ENCODE measurements at places on chromosomes 2 and 18.

DNA sequence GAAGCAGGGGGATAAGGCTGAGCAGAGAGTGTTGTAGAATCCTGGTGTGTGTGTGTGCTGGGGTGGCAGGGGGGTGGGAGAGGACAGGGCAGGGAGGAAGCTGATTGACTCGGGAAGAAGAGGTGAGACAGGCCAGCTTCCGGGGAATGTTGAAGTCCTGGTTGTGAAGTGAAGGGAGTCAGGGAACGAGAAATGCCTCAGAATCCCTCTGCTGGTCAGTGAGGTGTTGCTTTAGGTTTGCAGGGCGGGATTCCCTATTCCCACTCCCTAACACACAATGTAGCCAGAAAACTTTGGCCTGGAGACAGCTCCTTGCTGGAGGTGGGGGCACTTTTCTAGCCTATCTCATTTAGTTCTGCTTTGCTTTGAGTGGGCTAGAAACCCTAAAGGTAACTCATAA, 265.1 kb downstream of the HAUS1 start:
- no peak for DNase-seq

- DNase-seq: no peak
Measured at GRCh38 chr18:49020129-49020528, 69.4 kb upstream of the SMAD7 start.

- no peak for DNase-seq
Measured at GRCh38 chr2:198638577-198638976, 819.2 kb downstream of the SATB2 start.

GRCh38 chr2:48824116-48824515, 68.6 kb upstream of the LHCGR start:
- no peak for DNase-seq

DNA sequence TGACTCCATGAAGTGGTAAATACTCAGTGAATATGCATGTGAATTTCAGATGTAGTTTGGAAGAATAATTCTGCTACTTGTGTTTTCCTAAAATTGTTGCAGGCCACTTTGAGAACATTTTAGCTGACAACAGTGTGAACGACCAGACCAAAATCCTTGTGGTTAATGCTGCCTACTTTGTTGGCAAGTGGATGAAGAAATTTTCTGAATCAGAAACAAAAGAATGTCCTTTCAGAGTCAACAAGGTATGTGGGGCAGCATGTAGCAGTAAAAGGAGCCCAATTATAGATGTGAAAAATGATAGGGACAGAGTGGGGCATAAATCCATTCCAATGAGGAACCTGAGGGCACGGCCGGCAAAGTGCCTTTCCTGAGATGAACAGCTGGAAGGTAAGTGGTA, 16.1 kb downstream of the SERPINB5 start:
- DNase-seq: no peak

DNA sequence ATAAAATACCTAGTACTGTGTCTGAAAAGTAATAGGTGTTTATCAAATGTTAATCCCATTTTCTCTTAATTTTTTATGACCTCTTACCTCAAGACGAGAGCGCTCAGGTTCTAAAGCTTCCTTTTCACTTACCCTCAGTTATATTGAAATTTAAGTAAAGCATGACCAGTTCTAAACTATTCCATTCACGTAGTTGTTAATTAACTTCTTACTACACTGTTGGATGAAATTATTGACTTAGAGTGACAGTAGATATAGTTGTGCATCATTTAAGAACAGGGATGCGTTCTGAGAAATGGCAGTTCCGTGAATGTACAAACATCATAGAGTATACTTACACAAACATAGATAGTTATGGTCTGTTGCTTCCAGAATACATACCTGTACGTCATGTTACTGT, 20.1 kb upstream of the HTR2B start:
- DNase-seq: no peak

GRCh38 chr2:64602436-64602835, 51.3 kb downstream of the SERTAD2 start:
- no peak for DNase-seq

- no peak for DNase-seq
Measured at GRCh38 chr2:149741646-149742045, 154.1 kb upstream of the MMADHC start.

DNA sequence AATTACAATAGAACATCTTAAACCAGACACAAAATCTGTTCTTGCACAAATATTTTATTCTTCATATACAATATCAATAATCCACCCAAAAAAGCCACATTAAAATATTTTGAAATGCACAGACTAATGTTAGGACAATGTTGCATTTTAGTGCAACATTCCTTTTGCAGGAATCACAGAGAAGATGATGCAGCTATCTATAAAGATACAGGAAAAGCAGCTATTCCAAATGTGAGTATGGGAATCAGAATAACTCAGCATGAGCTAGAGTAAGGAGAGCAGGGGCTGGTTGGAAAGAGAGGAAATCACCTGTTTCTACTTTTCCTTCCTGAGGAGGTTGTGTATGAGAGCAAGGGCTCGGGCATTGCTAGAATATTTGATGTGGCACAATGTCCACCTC, 4.8 kb downstream of the C2orf66 start:
- no peak for DNase-seq

GRCh38 chr2:13558368-13558767, 841.6 kb downstream of the TRIB2 start:
- DNase-seq: no peak

DNA sequence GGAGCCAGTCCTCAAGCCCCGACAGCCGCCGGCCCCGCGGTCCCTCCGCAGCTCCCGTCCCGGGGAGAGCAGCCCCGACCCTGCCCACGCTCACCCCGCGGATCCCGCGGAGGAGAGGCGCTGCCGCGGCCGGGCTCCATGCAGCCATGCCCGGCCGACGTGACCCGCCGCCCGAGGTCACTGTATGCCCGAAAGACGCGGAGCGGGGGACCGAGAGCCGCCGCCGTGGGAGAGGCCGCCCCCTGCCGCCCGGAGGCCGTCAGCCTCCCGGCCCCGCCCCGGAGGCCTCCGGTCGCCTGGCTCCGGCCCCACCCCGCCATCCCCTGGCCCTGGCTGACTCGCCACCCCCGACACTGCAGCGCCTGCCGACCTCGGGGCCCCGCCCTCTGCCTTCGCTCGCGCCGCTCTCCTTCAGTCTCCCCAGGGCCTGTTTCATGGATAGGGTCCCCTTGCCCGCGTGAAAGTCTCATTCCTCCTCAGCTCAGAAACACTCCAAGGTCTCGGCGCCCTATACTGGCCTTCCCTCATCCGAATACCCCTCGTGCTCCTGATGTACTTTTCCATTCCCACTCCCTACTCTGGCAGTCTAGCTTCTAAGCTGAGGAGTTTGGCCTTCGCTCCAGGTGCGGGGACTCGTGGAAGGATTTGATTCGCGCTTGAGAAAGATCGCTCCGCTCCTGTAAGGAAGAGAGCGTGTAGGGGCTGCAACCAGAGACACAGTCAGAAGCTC, at the start of gene BOLA3:
BOLA3 (minus strand) TSS at position 186 of the 730 bp plus-strand sequence; CDS start at position 148, 38 bp downstream.
- DNase-seq: peak; percentile 76

DNA sequence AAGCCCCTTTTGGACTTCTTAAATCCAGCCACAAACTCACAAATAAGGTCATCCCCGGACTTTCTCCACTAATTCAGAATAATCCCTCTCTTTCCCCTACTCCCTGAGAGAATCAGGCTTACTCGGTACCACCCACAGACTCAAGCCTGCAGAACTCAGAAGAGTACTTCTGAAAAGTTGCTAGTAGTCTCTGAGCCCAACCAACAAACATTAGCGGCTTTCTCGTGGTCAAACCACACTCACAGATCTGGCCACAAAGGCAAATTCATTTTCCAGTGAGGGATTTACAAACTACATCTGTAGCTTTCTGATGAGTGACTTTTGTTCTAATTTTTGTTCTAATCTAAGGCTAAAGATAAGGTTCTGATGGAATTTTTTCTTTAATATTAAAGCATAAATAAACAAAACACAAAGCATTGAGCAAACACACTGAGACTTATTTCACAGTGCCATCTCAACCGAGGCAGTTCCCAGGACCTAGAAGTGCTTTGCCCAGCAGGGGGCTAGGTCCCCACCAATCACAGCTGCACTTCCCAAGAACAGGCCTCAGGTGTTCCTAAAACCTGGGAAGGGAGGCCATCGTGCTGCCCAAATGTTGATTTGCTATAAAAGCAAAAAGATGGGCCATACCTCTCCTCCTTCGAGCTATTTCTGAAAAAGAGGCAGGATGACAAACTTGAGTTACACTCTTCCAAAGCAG, 110.7 kb downstream of the COLEC12 start:
- no peak for DNase-seq

DNA sequence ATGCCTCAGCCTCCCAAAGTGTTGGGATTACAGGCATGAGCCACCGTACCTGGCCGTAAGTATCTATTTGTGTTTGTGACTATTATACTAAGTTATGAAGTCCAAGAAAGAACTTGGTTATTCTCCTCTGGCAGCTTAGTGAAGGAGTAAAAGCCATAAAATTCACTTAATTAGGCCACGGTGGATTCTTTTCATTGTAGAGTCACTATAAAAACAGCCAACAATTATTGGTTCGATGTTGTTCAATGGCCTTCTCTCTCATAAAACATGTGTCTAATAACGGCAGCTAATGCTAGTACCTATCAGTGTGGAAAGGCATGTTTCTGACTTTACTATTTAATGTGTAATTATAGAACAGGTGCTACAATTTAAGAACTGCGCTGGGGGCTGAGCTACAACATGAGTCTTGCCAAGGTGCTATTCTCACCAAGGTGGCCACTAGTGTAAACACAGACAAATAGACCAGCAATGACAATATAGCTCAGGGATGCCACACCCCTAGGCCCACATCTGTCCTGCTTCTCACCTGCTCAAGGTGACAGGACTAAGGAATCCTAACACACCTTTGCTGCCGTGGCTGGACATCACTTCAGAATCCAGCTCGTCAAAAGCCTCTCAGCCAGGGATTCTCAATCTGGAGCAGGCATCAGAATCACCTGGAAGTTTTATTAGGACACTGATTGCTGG, 17.2 kb downstream of the ATP8B1 start:
- no peak for DNase-seq

DNA sequence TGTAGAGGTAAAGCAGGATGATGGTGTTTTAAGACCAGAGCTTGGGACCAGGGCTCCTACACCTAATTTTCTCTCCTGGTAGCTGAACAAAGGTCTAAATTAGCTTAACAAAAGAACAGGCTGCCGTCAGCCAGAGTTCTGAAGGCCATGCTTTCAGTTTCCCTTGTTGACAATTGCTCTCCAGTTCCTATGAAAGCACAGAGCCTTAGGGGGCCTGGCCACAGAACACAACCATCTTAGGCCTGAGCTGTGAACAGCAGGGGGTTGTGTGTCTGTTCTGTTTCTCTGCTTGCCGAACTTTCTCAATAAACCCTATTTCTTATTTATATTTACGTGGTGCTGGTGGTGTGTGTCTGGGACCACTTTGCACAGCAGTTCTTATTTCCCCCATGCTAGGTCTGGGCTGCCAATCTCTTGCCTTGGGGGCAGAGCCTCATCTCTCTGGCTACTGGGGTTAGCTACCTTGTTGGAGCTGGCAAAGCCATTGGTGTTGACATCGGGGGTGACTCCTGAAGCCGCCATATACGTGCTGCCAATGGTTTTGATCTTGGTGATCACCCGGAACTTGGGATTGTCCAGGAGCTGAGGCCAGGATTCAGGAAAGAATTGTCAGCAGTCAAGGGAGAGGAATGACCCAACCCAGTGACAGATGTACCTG, 29.0 kb downstream of the CENPO start:
- DNase-seq: peak; percentile 6

DNA sequence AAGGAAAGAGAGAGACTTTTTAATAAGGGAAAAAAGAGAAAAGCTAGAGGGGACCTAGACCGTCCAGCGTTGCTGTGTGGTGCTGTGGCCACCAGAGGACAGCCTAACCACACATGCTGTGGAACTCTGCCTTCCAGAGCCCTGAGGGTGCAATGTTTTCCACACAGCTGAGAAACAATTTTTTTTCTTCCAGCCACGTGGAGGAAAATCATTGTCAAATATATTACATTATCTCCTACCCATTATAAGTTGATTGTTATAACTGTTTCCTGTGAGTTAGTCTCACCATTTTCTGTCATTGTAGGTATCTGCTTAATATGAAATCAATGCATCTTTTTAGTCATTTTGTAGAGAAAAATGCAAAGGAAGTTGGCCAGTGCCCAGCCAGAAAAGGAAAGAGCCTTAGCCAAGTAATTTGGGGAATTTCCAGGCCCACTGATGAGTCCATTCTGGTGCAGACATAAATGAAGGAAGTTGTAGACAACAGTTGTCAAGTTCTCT, 5.9 kb upstream of the MRPL19 start:
- DNase-seq: peak; percentile 74

DNA sequence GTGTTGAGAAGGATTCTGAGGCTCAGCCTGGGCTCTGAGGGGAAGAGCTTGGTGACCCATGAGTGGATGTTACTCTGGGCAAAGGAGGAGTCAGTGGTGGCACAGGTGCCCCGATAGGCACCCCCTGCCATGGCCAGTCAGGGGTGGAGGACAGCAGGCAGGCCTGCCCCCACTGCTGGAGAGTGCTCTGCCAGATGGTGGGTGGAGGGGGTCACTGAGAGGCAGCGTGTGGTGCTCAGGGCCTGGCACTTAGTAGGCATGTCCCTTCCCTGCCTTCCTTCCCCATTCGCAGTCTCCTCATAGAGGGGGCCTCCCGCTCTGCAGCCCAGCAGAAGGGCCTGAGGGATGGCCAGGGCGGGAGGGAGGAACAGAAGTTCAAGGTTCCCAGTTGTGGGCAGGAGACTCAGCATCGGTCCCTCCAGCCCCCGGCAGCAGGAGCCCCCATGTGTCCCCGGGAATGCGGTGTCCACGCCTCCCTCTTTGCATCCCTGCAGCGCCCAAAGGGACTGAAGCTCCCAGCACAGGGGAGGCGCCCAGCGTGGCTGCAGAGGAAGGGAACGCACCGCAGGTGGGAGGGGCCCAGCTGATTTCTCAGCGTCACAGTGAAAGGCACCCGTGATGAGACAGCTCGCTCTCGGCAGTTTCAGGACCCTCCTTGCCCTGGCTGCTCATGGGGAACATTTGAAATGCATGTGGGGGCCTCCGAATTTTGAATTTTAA, 5.7 kb upstream of the SNED1 start:
- DNase-seq: peak; percentile 16

- no peak for DNase-seq
Measured at GRCh38 chr18:7025194-7025593, 92.4 kb downstream of the LAMA1 start.

- no peak for DNase-seq
Measured at GRCh38 chr2:51149725-51150124, 117.8 kb upstream of the NRXN1 start.

GRCh38 chr2:12549641-12550040, 167.1 kb upstream of the TRIB2 start:
- DNase-seq: no peak

DNA sequence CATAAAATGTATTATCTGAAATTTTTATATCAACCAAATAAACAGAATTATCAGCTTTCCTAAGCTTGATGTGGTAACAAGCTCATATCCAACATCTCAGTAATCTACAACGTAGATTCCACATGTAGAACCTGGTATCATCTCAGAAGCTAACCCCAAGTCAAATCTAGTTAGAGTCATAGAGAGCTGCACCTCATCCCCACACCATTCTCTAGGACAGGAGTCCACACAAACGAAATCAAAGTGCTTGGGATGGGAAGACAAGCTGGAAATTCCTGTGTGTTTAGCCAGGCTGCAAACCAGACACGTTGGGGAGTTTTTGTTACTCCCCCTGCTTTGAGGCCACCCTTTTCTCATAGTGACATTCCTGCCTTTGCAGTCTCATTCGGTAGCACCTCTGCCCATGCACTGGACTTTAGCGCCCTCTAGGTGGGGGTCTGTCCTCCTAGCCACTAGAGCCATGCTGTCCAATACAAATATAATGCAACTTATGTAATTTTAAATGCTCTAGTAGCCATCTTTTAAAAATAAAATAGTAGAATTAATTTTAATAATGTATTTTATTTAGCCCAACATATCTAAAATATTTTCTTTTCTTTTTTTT, 28.1 kb upstream of the SATB2 start:
- DNase-seq: no peak

- DNase-seq: no peak
Measured at GRCh38 chr18:57057890-57058289, 89.0 kb upstream of the BOD1L2 start.

- DNase-seq: no peak
Measured at GRCh38 chr18:75775121-75775520, 347.6 kb upstream of the SMIM21 start.
